D721Med (cell line): ENCODE measurements at places on chromosomes 4 and X.

DNA sequence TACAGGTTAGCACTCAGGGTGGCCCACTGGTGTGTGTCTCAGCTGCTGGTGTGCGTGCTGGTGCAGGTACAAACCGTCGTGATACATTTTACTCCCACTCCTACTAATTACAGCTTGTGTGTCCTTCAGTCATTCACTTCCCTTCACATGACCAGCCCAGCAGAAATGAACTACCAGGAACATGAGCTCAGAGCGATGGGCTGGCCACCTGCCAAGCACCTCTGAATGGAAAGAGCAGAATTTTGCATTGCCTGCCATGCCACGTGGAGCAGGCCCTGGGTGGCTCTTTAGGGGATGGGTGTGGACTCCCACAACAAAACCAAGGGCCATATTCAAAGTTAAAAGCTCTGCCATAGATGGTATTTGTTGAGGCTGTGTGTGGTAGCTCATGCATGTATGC is 58.9 kb upstream of the PGM2 start:
- no peak for DNase-seq

DNA sequence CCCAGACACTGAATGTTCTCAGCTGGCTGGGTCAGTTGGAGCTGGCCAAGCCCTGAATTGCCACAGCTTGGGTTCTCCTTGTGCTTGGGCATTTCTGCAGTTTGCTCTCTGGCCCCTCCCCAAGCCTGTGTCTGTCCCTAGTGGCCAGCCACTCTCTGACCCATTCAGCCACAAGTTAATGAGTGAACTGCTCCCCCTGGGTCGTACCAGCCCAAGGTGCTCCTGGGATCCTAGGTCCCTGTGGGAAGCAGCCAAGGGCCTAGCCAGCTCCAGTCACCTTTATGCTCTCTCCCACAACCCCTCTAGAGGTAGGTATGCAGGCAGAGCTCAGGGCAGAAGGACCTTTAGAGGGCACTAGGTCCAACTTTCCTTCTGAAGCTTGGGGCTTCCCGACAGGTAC is 51.5 kb downstream of the STARD8 start:
- DNase-seq: no peak

DNA sequence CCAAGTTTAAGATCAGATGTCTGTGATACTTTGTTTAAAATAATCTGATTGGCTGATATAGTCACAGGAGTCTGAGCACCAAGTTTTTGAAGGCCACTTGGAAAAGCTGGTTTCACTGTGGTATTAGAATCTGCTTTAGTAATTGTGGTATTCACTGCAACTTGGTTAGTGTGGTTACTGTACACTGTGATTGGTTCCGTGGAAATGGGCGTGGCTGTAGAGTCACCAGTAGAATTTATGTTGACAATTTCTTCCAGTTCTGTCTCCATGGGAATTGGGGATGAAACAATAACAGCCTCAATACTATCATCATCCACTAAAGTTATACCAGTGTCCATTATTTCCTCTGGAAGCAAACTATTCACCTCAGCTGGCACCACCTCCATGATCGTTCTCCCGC is 26.2 kb downstream of the LIN54 start:
- DNase-seq: no peak

- DNase-seq: no peak
Observed at GRCh38 chr4:43842594-43842993, 606.0 kb downstream of the KCTD8 start.

GRCh38 chrX:42398967-42399631 is 378.9 kb downstream of the PPP1R2C start:
- no peak for DNase-seq

DNA sequence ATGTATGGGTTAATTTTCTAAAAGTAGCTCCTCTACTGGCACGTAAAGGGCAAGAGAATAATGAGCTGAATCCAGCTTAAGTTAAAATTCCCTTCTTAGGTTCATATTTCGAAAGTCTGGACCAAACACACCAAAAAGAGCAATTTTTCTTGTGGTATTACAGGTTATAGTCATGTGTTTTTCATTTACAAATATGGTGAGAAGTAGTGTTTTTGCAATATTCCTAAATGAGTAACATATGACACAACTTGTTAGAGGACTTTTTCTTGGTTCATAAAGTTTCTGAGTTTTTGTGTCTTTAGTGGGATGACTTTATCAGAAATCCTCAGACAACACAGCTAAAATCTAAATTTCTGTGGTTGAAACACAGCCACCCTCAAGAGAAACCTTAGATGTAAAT is 172.1 kb downstream of the AFF2 start:
- no peak for DNase-seq

- no peak for DNase-seq
Observed at GRCh38 chr4:147550626-147551246, 66.5 kb upstream of the TMEM184C start.

DNA sequence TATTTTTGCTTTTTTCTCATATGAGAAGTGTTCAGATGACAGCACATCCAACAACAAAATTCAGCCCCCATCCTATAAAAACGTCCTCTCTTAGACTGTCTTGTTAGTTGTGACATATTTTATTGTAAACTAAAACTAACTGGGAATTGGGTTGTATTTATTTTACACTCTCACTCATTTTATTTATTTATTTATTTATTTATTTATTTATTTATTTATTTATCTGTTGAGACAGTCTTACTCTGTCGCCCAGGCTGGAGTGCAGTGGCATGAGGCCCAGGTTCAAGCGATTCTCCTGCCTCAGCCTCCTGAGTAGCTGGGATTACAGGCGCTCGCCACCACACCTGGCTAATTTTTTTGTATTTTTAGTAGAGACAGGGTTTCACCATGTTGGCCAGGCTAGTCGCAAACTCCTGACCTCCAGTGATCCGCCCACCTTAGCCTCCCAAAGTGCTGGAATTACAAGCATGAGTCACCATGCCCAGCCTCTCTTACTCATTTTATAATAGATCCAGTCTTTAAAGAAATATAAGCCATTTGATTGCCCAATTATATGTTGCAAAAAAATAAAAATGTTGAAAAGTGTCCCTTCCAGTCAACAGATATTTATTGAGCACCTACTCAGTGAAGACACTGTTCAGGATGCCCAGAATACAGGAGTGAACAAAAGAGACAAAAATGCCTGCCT is 44.6 kb downstream of the PALLD start:
- no peak for DNase-seq

GRCh38 chr4:103244251-103244650 is 46.1 kb upstream of the CENPE start:
- no peak for DNase-seq

DNA sequence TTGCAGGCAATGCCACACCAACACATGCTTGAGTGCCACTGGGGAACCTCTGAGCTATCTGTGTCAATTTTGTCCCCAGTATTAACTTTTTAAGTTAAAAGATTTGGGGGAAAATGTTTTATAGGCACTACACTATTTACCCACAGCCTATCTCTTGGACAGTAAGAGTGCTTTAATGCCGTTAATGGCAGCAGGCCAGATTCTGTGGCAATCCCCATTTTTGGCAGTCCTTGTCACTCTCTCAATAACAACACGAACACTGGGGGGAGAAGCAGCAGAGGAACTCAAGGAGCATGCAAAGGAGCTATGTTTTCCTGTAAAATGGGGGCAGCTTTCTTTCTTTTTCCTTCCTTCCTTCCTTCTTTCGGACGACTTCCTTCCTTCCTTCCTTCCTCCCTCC is 168.6 kb downstream of the NSUN7 start:
- DNase-seq: no peak

DNA sequence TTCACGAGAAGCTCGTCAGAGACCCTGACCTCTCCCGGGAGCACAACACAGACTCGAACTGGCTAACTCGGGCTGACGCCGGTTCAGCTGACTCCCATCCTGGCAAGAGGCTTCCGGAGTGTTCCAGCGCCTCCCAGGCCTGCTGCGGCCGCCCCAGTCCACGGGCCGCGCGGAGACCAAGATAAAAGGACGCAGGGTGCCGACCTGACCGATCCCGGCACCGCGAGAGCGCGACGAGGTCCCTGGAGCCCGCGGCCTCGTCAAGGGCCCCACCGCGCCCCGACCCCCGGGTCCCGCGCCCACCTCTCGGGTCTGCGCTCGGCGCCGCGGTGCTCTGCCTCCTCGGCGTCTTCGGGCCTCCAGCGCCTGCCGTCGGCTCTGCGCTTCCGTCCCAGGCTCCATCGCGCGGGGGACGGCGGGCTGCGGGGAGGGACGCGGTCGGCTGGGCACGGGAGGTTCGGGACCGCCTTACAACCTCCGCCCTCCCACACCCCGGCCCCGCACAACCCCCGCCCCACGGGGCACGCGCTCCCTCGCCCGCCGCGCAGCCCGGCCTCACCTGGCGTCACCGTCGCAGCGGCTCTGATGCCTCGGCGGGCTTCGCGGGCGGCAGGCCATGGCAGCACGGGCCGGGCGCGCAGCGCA is 426 bp downstream of the SLBP start:
- no peak for DNase-seq
